ENCODE measurements at places on chromosomes 16 and 17. TPM values are rescaled to one million over a fixed set of nuclear protein-coding genes. Genes with fewer than 3 reads are reported as not detected.

CYB5B gene
- 355 TPM for total RNA-seq

TP53TG3 gene
- not detected for total RNA-seq

NUP88 gene
- total RNA-seq: 52.3 TPM

PRKCB gene
- not detected for total RNA-seq

MGAT5B gene
- 8.9 TPM for total RNA-seq

TMC7 gene
- 4.0 TPM for total RNA-seq

TP53TG3D gene
- total RNA-seq: not detected
